ENCODE measurements at places on chromosomes 16 and 17.

- DNase-seq, result no peak
These were observed 231.2 kb upstream of the GSE1 start for GRCh38 chr16:85381738-85382592.

DNA sequence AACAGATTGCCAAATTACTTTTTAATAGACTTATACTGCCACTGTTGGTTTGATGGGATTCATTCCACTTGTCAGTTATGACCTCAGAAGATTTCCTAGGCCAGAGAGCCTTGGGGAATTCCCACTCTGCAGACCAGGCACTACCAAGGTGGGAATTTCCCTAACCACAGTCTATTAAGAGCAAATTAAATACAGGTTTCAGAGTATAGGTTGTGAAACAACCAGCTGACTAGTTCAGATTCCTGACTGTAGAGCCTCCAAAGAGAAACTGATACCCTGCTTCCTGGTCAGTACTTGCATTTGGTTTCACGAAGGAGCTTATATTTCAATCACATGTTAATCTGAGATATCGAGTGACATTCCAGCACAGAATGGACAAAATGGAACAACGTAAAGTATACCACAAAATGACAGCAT is 186.5 kb downstream of the STX8 start:
- no peak for DNase-seq

- DNase-seq, result no peak
These were observed 12.2 kb upstream of the RPH3AL start for GRCh38 chr17:364766-365165.

DNA sequence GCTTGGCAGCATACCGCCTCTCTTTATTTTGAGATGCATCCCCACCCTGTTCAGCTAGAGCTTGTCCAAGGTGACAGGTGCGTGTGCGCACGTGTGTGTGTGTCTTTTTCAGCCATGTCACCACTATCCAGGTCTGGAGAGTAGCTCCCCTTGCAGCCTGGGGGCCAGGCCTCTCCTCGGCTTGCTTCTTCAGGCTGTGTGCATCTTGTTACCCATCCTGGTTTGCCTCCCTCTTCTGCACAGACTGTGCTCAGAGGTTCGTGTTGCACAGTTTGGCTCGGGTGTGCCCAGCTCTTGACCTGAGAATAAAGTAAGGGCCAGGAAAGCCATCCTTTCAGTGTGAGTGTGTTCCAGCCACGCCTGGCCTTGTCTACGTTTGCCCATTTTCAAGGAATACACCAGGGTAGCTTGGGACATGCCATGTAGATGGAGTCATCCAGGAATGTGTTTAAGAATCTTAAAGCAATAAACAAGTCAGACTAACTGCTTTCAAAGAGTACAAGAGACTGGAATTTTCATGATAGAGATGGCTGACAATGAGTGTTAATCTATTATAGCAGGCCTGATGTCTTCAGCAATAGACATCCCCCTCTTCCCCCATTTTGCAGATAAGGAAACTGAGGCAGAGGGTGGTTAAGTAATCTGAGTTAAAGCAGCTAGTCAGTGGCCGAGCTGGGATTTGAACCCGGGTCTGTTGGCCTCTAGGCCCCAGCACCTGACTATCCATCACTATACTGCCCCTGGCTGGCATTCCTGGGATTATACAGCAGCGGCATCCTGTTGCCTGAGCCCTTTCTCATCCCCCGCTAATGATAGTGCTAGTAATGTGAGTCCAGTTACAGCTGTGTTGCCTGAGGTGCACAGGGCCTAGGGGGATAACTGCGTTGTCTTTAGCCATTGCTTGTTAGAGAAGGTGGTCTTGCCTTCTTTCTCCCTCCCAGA is 77.9 kb downstream of the KSR1 start:
- no peak for DNase-seq

GRCh38 chr16:48555155-48555554 is 54.8 kb downstream of the N4BP1 start:
- DNase-seq, result no peak

DNA sequence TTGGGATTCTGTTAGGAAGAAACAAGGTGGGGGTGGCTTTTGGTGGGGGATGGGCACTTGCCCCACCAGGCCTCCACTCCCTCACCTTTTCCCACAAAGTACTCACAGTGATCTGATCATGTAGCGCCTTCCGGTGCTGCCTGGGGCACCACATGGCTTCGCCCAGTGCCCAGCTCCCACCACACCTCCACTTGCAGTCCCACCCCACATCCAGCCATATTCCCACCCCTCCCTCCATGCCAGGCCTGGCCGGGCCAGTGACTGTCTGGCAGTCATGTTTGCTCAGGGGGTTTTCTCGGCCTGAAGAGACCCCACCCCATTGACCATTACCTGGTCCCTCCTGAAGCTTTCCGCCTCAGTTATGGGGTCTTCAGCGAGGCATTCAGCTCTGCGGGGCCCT is 201.5 kb downstream of the SPECC1 start:
- DNase-seq, result no peak

- DNase-seq, result no peak
These were observed 5.6 kb downstream of the SPHK1 start for GRCh38 chr17:76390003-76390421.

GRCh38 chr17:67601897-67602296 is 115.8 kb upstream of the NOL11 start:
- no peak for DNase-seq

GRCh38 chr16:74868501-74868900 is 93.9 kb upstream of the FA2H start:
- no peak for DNase-seq

GRCh38 chr17:50477976-50478375 is 684 bp upstream of the RSAD1 start:
- DNase-seq, result no peak

GRCh38 chr16:89190150-89190958 is 10.0 kb downstream of the SLC22A31 start:
- no peak for DNase-seq

DNA sequence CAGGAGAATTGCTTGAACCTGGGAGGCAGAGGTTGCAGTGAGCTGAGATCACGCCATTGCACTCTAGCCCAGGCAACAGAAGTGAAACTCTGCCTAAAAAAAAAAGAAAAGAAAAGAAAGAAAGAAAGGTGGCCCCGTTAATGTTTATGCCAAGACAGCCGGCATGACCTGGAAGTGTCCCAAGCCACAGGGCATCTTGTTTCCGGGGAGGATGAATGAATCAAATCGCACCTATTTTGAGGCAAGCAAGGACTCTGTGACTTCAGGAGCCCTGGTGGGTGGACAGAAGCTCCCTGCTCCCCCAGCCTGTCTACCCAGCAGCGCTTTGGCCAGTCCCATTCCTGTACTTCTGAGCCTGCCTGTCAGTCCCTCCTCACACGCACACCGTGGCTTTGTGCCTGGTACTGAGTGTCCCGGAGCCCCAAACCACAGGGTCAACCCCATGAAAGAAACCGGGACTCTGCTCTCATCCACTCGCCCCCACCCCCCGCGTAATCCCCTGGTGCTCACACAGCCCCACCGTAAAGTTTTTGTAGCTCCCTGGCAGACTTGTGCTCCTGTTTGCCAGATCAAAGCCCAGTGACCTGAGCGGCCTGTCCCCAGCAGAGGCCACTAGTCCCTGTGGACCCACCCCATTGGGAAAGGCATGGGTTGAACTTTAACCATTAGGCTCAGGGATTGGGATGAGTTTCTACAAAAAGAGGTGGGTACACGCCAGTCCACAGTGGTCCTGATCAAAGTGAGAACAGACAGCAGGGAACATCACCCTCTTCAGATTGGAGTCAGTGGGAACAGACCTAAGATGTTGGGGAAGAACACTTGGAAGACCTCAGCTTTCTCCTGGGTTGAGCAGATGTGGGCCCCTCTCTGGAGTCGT is 19.3 kb downstream of the CD2BP2 start:
- DNase-seq, result no peak

GRCh38 chr16:82363026-82363816 is 193.2 kb upstream of the MPHOSPH6 start:
- no peak for DNase-seq

GRCh38 chr17:40266882-40267281 is 20.8 kb upstream of the CDC6 start:
- DNase-seq, result no peak

DNA sequence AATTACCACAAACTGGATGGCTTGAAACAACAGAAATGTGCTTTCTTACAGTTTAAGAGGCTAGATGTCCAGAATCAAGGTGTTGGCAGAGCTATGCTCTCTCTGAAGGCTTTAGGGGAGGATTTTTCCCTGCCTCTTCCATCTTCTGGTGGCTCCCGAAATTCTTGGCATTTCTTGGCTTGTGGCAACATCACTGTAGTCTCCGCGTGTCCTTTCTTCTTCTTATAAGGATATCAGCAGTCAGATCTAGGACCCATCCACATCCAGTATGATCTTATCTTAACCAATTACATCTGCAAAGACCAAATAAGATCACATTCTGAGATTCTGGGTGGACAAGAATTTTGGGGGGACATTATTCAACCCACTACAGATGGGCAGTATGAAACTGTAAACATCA is 119.2 kb upstream of the PMFBP1 start:
- DNase-seq, result no peak

DNA sequence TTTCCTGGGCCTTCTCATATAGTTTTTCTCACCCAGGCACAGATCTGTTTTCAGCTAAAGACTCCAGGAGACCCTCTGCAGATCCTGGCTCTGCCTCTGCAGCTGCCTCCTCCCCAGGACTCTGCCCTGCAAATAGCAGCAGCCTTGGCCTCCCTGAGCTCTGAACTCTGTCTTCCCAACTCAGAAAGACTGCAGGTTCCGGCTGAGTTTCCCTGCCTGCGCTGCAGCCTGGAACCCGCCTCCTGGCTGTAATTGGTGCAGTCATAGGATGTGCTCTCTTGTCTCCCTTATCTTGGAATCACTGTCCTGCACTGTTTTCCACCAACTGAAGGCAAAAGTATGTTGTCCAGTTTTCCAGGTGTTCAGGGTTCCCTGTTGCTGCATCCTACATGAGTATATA is 14.3 kb upstream of the DNASE1 start:
- no peak for DNase-seq

DNA sequence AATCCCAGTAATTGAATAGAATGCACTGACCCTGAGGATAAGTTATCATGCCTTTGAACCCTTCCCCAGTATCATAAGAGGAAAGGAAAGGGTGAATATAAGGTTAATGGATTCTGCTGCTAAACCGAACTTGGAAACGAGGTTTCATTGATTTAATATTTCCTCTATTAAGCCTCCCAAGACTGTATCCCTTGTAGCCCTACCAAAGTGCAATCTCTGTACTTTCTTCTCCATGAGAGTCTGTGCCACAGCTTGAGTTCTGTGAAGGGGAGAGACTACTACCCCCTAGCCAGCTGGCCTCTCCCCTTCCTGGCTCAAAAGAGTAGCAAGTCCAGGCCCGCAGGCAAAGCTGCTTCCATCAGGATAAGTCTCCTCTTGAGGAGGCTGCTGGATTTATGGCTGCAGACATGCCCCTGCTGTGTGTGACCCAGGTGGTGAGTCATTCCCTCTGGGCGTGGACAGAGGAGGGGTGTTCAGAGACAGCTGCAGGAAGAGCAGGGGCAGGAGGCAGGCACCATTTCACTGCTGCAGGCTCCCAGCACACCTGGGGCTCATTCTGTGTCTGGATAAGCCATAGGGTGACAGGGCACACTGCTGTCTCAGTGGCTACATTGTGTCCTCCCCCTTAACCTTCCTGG is 58.4 kb downstream of the TOM1L2 start:
- no peak for DNase-seq

DNA sequence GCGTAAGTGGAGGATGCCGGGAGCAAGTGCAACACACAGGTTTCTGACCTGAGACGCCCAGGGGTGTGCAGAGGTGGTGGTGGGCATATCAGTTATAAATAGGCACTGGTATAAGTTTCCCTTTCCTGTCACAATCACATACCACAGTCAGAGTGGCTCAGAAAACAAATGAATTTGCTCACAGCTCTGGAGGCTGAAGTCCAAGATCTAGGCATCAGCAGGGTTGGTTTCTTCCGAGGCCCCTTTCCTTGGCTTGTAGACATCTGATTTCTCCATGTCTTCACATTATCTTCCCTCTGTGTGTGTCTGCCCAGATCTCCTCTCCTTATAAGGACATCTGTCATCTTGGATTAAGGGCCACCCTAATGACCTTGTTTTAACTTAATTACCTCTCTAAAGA is 250.5 kb upstream of the TNRC6C start:
- no peak for DNase-seq

DNA sequence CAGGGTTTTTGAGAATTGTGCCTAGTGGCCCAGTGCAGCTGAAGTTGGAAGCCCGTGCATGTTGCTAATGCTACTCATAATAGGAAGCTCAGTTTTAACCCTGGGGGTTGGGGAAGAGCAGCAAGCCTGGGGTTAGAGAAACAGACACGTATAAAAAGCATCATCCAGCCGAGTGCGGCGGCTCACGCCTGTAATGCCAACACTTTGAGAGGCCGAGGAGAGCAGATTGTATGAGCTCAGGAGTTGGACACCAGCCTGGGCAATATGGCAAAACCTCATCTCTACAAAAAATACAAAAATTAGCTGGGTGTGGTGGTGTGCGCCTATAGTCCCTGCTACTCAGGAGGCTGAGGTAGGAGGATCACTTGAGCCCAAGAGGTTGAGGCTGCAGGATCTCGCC is 2.3 kb upstream of the CLUH start:
- no peak for DNase-seq

DNA sequence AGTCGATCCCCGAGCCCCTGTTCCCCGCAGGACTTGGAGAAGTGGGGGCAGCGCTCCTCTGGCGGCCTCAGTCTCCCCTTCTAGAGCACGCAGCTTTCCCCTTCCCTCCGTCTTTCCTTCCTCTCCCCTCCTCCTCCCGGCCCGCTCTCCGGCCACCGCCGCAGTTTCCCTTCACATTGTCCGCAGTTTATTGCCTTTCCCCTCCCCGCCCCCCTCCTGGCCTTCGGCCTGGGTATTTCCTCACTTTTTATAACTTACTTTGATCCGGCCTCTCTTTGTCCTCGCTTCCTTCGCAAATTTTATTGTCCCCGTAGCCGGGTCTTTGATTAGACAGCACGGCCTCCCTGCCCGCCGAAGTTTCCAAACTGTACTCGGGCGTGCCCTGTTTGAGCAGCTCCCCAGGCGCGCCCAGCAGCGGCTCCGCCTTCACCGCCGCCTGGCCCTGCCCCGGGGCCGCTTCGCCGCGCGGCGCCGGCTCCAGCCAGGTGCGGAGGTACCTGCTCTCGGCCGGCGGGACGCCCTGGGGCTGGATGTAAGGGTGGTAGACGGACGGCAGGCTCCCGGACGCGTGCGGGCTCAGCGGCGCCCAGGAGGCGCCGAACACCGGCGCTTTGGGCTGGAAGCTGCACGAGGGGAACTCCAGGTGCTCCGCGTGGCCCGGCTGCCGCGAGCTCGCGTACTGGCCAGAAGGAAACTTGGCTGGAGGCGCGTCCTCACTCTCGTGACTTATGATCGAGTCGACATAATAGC is 488 bp downstream of the HOXB9 start:
- DNase-seq, result no peak

DNA sequence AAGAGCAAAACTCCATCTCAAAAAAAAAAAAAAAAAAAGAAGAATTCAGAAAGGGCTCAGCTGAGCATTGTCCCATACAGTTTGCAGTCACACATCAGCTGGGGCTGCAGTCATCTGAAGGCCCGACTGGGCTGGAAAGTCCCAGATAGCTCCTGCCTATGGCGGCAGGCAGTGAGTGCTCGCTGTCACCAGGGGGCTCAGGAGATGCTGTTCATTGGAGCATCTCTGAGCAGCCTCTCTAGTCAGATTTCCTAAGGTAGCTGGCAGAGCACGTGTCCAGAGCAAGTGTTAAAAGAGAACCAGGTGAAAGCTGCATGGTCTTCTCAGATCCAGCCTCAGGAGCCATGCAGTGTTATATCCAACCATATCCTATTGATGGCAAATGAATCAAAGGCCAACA is 75.8 kb downstream of the WSCD1 start:
- no peak for DNase-seq

All from activated CD4-positive, CD25-positive, alpha-beta regulatory T cell treated with anti-CD3 and anti-CD28 coated beads, Interleukin-2, amount 50 U/mL, for 16 hours (primary cell).